Activated CD4-positive, alpha-beta T cell treated with anti-CD3 and anti-CD28 coated beads, Interleukin-2, Interleukin-4, amounts not matched to agents 100 ng/mL and 50 ng/mL, durations not matched to agents 16 hours and 8 hours (primary cell): ENCODE measurements at places on chromosomes 1 and 21.

- no peak for DNase-seq
Observed at GRCh38 chr1:29504196-29504595, 267.9 kb downstream of the PTPRU start.

DNA sequence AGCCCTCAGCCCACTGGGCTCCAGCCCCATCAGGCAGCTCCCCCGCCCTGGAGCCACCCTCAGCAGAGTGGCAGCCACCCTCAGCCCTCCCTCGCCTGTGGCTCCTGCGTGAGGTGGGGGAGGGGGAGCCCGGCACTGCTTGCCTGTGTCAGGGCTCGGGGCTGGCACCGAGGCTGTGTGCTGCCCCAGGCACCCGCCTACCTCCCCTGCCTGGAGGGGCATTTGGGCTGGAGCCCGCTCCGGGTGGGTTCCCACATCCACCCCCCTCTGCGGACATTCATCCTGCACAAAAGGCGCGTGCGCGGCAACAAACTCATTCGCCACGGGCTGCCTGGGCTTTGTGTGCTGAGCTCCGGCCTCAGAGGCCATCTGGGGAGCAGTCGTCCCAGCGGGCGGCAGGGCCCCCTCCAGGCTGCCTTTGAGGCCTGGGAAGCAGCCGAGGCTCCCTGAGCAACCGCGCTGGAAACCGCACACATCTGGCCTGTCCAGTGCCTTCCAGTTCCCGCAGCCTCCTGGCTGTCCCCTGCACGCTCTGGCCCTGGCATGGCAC lies 12.6 kb upstream of the TNFRSF14 start:
- no peak for DNase-seq

- no peak for DNase-seq
Observed at GRCh38 chr1:110233861-110234260, 23.7 kb downstream of the KCNC4 start.

DNA sequence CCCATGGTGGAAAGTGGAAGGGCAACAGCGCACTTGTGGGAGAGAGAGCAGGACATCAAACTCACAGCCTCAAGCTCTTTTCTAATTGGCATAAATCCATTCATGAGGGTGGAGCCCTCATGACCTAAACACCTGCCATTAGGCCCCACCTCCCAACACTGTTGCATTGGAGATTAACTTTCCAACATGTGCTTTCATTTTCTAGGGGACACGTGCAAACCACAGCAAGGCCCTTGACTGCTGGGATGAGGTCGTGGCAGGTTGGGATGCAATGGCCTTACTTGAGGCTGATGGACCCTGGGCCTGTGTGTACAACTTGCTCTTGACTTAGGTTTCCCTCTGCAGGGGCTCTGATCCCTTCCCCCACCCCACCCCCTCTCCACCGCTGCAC lies 35.9 kb upstream of the NEK2 start:
- DNase-seq = no peak

GRCh38 chr1:186152227-186152619 lies 222.8 kb downstream of the TPR start:
- no peak for DNase-seq
